ENCODE measurements at places on chromosomes 7 and 10.

DNA sequence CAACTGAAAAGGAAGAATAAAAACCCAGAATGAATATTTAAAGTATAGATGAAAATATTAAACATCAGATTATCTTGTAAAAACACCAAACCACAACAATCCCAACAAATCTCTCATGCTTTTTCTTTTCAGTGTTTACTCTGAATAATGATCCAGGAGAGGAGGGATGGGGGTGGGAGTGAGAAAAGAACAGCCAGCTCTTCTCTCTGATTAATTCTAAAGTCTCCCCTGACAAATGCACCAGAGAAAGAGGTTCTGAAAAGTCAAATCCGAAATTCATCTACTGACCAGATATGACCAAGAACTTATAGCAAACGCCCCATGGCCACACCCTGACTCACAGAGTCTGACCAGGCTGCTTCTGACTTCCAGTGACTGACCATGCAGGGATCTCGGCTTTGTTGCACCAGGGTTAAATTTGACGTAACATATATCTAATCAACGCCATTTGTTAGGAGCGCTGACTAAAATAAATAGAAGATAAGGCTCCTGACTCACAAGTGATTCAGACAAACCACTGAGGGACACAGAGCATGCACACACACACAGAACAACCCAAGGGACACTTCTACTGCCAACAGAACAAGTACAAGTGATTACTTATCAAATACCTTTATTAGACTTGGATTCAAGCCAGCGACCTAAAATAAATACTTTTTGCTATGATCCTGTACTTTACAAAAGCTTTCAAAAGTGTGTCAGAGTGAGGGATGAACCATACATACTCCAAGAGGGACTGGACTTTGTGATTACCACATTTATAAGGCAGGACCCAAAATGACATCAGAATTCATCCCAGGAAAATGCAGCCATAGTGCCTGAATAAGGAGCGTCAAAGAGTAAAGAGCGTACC is 9.3 kb upstream of the SPOCK2 start:
- no peak for DNase-seq

GRCh38 chr7:149067869-149068268 is 22.6 kb downstream of the ZNF786 start:
- DNase-seq, result no peak

DNA sequence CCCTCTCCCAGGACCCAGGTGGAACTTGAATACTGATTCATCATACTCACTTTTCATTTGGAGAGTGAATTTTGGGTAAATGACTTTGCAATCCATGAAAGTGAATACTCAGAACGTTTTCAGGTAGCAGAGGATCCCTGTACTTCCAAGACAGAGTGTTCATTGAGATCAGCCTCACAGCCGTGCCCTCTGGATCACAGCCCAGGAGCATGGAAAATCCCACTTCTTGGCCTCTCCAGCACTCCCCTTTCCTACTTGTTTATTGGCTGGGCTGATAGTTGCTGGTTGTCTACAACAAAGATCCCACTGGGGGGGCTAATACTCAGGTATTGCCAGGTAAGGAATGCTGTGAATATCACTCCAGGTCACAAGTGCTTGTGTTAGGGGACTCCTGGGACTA is 5.9 kb downstream of the GCK start:
- DNase-seq, result no peak

GRCh38 chr7:1762238-1762945 is 92.3 kb downstream of the ELFN1 start:
- DNase-seq, result no peak

DNA sequence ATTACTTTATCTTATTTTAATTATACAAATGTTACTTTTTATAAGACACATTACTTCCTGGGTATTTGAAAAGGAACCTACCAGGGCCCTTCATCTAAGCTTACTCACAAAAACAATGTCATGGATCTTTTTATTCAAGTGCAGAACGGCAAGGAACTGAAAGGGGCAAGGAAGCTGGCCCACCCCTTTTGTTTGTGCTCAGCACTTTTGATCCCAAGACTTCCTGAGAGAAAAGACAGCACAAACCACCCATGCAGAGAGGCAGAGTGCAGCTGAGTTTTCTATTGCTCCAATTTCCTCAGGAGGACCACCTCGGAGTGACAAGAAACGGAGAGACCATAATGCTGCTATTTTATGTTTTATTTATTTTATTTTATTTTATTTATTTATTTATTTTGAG is 232.0 kb upstream of the NRP1 start:
- no peak for DNase-seq

DNA sequence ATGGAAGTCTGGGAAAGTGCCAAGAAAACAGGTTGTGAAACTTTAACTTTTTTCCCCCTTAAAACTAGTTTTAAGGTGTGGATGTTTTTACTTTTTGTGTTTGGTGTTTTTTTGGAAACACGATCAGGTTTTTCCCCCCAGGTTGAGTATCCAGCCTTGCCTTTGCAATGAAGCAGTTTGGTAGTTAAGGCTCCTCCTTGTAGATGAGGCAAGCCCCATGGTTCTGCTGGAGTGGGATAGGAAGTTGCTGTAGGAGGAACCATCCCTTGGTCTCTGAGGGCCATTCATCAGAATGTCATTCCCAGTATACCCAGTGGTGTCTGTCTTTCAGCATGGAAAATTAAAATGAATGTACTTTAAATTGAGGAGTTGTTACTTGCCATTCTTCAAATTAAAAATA is 2.7 kb downstream of the CUL1 start:
- DNase-seq, result no peak

All from neuronal stem cell (in vitro differentiated cells).